ENCODE measurements at places on chromosomes 2 and 18.

DNA sequence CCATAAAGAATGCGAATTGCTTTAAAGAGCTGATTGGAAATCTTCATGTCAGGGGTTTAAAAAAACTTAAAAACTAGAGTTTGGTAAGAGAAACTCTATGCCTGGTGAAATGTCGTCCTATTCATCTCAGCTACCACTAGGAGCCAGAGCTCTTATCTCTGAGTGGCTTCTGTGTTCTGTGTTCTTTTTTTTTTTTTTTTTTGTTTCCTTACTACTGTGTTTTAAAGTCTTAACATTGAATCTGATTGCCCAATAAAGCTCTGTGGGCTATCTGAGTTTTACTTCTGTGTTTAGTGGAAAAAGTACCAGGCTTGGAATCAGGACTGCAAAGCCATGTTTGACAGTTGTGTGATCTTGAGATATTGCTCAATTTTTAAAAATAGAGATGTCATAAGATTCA lies 494.8 kb downstream of the RIT2 start:
- no peak for DNase-seq

GRCh38 chr2:160565099-160565845 lies 71.7 kb upstream of the RBMS1 start:
- DNase-seq, result no peak

- no peak for DNase-seq
Measured at GRCh38 chr18:75346671-75347070, 80.8 kb downstream of the SMIM21 start.

DNA sequence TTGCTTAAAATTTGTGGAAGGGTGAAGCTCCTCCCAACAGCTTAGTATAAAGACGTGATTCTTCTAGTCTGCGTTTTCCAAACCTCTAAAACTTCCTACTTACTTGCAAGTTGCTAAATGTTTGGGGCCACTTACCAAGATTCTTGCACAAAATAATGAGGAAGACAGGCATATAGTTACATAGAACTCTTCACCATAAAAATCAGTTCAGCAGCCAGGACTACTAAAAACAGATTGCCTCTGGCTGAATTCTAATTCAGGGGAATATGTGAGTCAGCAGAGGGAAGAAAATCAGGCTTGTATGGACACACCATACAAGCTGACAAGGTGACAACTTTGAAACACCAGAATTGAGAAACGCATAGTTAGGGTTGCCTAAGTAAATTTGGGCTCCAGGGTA lies 2.8 kb upstream of the PEX13 start:
- no peak for DNase-seq

DNA sequence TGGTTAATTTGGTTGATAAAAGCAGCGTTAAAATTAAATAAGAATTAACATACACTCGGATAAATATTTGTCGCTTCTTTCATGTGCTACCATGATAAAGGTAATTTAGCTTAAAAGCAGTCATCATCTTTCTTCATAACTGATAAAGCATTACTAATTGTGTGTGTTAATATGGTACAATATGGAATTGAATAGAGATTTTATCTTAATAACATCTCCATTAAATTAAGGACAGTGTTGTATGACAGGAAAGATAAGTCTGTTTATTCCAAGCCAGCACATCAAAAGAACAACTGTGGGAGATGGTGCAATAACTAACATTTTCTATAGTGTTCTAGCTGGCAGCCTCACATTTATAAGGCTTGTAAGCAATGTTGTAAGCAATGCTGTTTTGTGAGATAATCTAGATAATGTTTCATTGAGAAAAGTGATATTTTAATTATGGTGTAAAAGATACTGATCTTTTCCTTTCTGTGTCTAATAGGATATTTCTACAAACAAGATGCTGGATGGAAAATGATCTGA lies 64.4 kb upstream of the AFF3 start:
- DNase-seq, result no peak

DNA sequence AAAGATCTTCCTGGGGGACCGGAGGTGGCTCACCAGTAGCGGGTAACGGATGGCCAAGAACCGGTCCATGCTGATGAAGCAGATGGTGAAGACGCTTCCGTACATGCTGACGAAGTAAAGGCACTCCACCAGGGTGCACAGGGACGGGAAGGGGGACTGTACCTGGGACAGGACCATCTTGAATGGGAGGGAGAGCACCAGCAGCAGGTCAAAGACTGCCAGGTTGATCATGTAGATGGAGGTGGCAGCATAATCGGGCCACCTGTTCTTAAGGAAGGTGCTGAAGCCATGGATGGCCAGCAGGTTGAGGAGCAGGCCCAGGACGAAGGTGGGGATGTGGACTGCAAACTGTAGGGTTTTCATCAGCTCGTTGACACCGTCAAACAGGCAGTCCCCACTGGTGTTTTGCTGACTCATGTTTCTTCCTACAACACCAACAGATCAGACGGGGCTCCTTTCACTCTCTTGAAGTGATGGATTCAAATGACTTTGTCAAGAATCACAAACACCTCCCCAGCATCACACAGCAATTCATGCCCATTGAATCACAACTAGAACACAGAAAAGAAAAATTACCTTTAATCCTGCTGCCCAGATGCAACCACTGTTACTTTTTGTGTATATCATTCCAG lies 14.4 kb downstream of the GPR55 start:
- DNase-seq, result no peak

DNA sequence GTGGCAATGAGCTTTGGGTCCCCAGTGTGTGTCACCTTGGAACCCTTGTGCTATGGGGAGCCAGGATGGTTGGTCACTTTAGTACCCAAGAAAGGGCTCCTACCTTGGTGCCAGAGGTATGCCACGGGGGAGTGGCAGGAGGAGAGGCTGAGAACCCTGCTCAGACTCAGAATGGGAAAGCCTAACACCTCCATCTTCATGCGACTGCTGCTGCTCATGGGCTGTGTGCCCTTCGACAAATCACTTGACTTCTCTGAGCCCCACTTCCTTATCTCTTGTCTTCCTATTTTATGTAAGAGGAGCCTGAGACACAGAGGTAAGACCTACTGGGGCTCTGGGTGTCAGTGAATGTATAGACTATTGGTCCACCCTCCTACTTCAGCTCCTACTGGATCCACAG lies 25.1 kb downstream of the EHD3 start:
- no peak for DNase-seq

DNA sequence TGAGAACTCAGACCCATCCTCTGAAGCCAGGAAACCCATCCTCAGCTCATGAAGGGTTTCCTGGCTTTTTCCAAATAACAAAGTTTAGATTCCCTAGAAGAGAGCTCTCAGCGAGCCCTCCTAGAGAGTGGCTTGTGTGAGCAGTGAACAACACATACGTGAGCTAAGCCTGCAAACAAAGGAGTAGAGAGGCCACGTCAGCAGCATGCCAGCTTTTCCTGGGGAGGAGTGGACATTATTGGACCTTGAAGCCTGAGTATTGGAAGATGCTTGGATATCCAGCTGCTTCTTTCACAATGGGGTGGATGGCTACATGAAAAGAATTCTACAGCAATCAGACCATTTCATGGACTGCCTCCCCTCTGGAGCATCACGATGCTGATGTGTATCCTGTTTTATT lies 21.1 kb downstream of the KIF5C start:
- no peak for DNase-seq

DNA sequence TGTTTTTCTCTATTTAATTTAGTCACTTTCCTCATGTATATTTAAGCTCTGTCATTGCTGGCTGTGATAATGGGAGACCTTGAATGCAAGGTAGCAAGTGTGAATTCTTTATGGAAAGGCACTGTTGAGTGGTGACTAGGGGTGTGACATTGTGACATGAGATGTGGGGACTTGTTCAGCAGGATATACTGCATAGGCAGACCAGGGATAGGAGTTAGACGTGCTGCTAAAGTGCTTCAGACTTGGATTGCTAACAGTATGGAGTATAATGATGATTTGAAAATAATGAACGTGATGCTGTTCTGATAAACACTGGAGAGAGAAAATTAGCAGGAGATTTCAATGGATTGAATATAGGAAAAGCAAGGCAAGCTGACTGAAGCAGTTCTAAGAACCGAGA lies 135.1 kb downstream of the NCOA1 start:
- DNase-seq, result no peak

DNA sequence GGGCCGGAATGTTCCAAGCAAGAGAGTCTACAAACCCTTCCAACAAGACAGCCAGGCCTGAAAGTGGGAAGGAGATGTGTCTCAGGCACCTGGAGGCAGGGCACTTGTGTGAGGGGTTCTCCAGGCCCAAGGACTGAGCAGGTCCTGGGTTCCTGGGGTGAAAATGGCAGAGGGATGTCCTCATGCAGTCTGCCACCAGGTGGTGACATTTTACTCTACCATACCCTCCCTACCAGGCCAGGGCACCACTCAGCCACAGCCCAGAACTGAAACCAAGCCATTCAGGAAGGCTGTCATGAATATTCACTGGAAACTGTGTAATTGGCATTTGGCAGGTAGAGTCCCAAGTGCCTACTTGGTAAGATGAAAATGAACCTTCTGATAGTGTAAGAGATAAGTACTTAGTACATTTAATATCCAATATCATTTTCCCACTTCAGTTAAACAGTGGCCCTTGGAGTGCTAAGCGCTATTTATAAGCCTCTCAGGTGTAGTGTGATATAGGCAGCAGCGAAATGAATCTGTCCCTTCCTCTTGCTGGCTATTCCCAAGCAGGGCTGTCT lies 185.1 kb downstream of the MYO5B start:
- DNase-seq, result no peak

DNA sequence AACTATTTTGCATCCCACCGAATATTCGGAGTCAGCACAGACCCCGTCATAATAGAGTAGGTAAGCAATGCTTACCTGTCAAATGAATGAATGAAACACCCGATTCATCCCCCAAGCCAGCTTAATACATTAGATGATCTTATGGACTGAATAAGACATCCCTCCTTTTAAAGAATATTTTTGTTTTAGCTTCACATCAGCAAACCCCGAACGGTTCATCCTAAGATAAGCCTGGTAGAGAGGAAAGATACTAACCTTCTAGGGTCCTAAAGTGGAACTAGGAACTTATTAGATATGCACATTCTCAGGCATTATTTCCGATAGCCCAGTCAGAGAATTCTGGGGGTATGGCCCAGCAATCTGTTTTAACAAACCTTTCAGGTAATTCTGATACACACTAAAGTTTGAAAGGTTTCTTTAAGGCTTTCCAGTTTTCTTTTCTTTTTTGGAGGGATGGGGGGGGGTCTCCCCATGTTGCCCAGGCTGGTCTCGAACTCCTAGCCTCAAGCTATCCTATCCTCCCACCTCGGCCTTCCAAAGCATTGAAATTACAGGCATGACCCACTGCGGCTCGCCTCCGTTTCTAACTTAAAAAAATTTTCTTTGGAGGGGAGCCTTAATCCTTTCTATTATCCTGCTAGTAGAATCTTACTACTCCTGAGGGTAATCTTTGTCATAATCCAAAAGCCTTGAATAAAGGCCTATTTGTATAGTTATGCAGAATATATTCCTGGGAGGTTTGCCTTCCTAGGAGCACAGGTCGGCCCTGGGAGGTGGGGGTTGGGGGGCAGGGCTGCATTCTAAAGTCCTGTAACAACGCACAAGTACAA lies 1.0 kb upstream of the ACTR3 start:
- no peak for DNase-seq

DNA sequence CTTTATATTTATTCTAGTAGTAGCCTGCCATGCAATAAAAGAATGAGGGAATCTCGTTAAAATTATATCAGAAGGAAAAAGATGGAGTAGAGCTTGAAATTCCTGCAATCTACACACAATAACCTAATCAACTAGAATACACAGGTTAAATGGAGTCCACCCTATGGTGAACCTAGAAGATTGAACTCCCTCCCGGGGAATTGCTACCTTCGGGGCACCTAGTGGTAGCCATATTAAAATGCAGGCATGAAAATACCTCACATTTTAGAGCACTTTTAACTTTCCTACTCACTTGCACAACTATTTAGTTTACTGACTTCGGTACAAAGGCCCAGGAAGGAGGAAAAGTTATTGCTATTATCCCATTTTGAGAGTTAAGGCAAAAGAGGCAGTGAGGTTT lies 174.5 kb downstream of the SS18 start:
- DNase-seq, result no peak

- no peak for DNase-seq
Measured at GRCh38 chr2:178152033-178152432, 39.8 kb downstream of the RBM45 start.

DNA sequence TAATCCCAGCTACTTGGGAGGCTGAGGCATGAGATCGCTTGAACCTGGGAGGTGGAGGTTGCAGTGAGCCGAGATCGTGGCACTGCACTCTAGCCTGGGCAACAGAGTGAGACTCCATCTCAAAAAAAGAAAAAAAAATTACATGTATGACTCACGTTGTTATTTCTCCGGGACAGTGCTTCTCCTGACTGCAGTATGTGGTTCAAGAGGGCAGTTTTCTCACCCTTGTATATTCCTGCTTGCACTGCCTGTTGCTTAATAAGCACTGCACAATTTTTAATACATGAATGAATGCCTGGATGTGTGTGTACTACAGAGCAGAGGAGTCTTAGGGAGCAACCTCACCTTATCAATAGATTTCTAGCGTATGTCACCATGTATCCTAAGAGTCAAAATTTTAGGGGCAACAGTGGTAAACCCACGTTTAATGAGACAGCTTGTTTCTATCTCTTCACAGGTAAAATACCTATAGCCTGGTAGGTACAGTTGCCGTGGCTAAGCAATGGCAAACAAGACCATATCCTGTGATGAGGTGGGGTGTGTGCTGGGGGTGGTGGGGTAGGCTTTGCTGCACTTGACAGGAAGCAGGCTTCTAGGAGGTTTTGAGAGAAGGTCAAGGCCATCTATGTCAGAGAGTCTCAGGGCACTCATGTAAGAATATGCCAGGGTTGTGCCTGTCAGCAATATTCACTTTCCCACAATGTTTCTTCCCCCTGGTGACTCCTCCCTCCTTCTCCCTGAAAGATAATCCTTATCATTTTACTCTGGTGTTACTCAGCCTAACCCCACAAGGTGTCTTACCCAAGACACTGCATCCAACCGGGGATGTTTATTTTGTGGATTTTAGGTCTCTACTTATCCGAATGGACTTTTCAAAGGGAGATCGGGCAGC lies 36.9 kb upstream of the MEX3C start:
- DNase-seq, result no peak

DNA sequence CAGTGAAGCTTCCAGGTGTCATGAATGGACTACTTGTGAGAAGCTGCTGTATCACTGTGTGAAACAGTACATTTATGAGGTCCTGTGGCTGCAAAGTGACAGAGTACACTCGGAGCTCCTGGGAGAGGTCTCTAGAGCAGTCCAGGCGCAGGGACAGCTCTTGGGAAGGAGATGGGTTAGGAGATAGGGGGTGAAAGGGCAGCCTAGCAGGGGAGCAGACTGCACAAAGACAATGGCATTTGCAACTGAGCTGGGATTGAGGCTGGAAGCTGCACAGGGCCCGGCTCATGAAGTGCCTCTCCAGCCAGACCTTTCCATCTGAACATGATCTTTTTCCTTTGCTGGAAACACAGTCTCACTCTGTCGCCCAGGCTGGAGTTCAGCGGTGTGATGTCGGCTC lies 83.6 kb downstream of the RHOB start:
- no peak for DNase-seq

DNA sequence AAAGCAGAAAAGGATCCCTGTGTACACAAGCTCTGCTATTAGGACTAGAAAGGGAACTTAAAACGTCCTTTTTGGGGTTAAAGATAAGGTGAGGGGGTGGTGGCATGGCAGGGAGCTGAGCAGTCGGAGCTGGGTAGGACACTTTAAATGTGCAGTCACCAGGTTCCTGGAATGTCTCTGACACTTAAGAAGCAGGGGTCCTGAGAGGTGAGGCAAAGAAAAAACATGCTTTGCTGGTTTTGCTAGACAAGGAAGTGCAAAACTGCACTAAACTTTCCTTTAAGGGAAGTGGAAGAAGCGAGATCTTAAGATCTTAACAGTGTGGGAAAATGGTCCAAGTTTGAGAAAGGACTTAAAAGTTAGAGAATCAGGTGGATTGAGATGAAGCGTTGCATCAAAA lies 99.5 kb upstream of the MAP3K20 start:
- DNase-seq, result no peak

GRCh38 chr2:42567806-42568400 lies 529 bp upstream of the MTA3 start:
- no peak for DNase-seq

Measured in cerebellar nuclear complex (tissue), 1 donor.